ENCODE measurements at places on chromosomes 11 and 22.

DNA sequence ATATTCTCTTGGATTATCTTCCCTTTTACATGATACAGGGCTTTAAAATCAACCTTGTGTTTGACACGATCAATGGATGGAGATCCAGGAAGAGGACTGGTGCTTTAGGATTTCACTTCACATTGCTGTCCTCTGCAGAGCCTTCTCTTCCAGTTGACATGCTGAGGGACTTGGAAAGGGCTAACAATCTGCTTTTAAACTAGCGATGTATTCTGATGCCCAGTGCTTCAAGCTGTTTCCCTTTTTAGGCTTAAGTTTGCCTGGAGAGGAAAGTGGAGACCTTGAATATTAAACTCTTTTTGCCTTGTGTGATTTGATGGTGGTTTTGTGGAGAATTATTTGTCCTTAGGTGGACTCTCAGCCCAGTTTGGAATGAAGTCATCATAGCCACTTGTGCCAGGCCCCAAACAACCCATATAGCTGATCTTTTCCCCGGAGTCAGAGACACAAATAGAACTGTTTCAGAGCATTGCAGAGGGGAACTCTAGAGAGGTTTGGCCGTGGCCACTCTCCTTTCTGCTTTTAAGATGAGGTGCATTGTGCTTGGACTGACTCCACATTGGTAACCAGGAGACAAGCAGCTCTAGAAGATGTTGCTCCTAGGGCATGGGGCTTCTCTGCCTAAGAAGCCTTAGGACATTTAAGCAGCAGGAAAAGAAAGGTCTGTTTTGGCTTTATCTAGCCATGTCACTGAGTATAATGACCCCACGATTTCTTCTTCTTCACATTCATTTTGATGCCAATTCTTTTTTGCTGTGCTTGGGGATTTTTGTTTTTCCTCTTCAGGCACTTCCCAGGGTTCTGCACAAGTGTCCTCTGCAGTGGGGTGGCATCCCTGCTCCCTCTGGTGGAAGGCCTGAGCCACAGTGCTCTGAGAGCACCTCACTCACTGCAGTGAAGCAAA, 152.8 kb downstream of the NCAM1 start:
- no peak for DNase-seq

DNA sequence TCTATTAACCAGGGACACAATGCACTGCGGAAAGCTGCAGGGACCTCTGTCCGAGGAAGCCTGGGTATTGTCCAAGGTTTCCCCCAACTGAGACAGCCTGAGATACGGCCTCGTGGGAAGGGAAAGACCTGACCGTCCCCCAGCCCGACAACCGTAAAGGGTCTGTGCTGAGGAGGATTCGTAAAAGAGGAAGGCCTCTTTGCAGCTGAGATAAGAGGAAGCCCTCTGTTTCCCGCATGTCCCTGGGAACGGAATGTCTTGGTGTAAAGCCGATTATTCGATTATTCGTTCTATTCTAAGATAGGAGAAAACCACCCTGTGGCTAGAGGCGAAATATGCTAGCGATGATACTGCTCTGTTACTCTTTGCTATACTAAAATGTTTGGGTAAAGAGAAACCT, 5.2 kb downstream of the BET1L start:
- DNase-seq = no peak

- DNase-seq = no peak
Measured at GRCh38 chr22:38432264-38432663, 22.7 kb downstream of the KCNJ4 start.

DNA sequence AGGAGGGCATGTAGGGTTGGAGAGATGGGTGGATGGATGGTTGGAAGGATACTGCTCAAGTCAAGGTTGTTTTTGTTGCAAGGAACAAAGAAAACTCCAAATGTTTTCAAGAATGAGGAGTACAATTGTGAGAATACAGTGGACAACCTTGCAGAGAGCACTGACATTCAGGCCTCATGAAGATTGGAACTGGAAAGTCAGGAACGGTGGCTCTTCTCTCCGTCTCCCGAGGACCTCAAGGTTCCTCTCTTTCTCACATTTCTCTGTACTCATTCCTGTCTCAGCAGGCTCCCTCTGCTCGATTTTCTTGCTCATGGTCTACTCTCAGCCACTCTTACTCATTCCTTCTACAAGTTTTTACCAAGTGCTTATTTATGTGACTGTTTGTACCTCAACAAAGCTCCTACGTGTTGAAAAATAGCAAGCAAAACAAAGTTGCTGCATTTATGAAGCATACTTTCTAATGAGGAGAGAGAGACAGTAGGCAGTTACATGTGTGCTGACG, 97.6 kb downstream of the SWAP70 start:
- DNase-seq = no peak

GRCh38 chr22:50306753-50307749, at the start of gene PLXNB2:
TSS of gene PLXNB2 (minus strand) at chr22:50307646. CDS start at chr22:50290584, 17,062 bp downstream.
- no peak for DNase-seq

DNA sequence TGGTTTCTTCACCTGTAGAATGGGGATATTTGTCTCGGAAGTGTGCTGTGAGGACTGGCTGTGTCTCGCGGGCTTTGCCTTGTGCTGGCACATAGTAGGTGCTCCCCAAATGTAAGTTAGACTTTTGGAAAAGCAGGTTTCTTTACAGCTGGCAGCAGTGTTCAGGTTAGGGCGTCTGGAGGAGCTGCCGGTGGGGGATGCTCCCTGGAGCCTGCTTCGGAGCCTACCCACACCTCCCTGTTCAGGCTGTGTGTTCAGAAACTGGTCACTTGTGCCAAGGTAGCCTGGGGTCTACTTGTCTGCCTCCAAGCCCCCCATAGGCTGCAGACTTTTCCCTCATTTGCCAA, 60.0 kb downstream of the OTOG start:
- DNase-seq = no peak

- no peak for DNase-seq
Measured at GRCh38 chr11:7423946-7424345, 61.4 kb upstream of the OLFML1 start.

Data from omental fat pad (tissue), 4 donors.